ENCODE measurements at places on chromosomes 12 and 14.

- no peak for DNase-seq
These were observed 1.3 kb downstream of the CLSTN3 start for GRCh38 chr12:7131502-7131866.

GRCh38 chr14:74507840-74508239 lies 14.3 kb downstream of the ISCA2 start:
- no peak for DNase-seq

DNA sequence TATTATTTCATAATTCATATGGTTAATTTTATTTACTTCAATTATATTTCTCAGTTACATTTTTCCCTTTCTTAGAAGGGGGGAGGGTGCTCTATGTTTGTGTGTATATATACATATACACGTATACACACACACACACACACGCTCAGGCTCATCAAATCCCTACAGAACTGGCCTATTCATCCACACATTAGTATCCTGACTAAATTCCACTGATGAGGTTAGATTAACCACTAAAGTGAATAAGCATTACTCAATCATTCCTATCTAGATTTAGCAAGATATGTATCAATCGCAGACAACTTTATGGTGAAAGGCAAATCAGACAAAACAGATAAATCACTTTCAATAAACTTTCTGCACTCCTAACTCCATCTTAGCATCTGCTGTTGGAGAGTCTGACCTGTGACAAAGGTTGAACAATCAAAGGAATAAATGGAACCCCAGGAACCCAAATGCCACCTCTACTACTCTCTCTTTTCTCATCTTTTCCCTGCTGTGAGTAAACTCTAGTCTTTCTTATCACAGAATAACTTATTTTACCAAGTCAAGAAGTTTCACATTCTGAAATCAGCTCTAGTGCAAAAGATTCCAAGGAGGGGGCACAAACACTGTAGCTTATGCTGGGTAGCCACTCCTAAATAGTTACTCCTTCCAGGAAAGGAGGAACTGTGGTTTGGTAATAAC lies 67.6 kb downstream of the RALGAPA1 start:
- DNase-seq, result no peak

DNA sequence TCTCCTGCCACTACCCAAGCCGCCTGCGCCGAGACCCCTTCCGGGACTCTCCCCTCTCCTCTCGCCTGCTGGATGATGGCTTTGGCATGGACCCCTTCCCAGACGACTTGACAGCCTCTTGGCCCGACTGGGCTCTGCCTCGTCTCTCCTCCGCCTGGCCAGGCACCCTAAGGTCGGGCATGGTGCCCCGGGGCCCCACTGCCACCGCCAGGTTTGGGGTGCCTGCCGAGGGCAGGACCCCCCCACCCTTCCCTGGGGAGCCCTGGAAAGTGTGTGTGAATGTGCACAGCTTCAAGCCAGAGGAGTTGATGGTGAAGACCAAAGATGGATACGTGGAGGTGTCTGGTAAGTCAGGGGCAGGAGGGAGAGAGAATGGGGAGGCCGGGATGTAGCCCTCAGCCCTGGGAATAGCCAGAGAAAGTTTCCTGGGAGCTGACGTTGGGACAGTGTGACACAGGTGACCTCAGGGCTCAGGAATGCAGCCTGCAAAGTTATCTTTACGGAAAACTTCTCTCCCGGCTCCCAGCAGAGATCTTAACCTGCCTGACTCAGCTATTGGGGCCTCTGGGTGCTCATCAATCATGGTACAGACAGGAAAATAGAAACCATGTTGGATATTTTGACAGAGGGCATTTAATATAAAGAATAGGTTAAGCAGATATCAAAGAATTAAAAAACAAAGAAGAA lies 747 bp downstream of the HSPB8 start:
- peak; percentile 75 for DNase-seq

GRCh38 chr12:70948976-70949336 lies 28.4 kb upstream of the PTPRR start:
- no peak for DNase-seq

DNA sequence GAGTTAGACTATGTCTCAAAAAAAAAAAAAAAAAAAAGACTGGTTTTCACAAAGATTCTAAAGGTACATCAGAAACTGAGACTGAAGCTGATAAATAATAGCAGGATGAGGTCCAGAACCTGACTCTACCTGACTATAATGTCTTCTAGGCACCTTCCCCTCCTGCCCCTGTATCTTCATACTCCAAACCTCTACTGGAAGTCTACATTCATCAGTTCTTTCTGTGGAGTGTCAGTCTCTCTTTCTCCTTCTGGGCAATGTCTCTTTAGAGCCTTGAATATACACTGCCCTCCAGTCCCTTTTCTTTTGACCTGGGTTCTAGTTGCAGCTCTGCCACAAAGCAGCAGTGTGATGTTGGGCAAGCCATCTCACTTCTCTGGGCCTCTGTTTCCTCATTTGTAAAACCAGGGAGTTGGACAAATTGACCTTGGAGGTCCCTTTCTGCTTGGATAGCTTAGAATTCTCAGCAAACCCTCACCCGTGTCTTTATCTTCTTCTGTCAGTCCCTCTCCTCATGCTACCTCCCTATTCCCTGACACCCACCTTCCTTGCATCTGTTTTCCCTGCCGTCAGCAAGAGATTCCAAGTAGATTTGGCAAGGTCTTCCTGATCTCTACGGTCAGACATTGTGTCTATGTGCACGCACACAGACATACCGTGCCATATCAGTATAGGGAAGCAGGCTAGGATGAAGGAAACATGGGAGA lies 4.3 kb downstream of the NFE2 start:
- no peak for DNase-seq

- DNase-seq, result peak; percentile 98
These were observed 707.5 kb upstream of the TMEM132C start for GRCh38 chr12:127559349-127560040.

DNA sequence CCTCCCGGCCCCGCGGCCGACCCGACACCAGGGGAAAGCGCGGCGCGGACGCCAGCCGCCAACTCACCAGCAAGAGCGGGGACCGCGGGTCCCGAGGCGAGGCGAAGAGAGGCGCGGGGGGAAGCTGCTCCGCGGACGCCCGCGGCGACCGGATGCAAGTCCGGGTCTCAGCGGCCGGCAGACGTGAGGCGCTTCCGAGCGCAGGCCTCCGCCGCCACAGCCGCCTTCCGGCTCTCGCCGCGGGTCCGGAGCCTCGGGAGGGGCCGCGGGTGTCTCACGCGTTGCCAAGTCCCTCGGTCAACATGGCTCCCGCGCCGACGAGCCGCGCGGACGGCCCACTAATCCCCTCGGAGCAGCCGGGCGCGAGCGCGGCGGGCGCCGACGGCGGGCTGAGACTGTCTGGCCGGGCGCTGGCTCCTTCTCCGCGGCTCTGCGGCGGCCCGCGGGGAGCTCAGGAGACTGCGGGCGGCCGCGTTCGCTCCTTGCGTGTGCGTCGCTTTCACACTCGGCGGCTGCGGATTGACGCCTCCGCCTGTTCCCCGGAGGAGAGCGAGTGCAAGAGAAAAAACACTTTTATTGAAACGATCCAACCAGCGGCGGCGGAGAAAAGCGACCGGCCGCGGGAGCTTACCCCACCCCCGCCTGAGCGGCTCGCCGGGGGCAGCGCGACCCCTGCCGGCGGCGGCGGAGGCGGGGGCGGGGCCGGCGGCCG lies at the start of gene CDK17:
Gene CDK17 (minus strand): TSS at position 521 of the 712 bp plus-strand sequence. CDS start 65,603 bp downstream, outside the sequence.
- DNase-seq, result peak; percentile 77

GRCh38 chr14:94540031-94540794 lies 21.0 kb upstream of the SERPINA4 start:
- no peak for DNase-seq

DNA sequence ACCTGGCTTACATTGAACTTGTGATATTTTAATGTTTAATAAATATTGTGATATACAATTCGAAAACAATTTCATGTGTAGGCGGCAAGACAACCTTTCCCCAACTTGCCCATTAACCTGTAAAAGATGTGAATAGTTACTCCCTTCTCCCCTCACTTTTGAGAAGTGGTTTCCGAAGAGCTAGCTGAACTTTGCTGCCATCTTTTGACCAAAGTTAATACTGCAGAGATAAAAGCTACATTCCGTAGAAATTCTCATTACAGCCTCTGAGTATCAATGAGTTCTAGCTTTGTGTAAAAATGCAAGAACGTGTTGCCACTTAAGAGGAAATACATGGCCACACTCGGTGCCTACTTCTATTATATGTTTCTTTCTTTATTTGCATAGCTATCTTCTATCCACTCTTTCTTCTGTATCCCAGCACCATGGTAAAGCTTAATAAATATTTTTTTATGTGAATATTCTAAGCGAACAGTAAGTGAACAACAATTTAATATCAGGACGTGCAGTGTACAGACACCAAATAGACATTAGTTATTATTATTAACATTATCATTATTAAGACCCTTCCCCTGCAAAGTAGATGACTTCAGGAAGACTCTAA lies 105.1 kb upstream of the TMEM260 start:
- peak; percentile 93 for DNase-seq

GRCh38 chr12:108630481-108631207 lies 3.0 kb downstream of the SELPLG start:
- peak; percentile 98 for DNase-seq

GRCh38 chr14:75452900-75453816 lies 25.3 kb downstream of the JDP2 start:
- DNase-seq, result peak; percentile 5

DNA sequence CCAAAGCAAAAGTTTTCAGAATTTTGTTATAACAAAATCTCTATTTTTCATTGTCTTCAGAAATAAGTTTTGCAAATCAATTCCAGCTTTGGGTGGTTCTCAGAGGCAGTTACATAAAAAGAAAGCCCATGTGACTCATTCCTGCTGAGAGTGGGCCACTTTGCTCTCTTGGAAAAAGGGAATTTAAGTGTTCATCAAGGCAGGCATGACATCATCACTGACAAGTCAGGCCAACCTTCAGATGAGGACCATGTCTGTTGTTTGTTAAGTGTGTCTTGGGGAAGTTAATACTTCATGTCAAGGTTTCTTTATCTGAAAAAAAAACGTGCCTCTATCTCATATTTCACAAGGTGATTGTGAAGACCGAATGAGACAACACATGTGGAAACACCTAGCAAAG lies 519.8 kb upstream of the TMPO start:
- no peak for DNase-seq

- peak; percentile 49 for DNase-seq
These were observed 16.3 kb upstream of the YBX3 start for GRCh38 chr12:10739157-10740118.

GRCh38 chr12:43113135-43113534 lies 438.9 kb downstream of the ADAMTS20 start:
- DNase-seq, result no peak

- DNase-seq, result no peak
These were observed 433.1 kb downstream of the ADAMTS20 start for GRCh38 chr12:43118881-43119280.

- DNase-seq, result no peak
These were observed 815 bp downstream of the COQ10A start for GRCh38 chr12:56267443-56268071.

GRCh38 chr14:75188520-75189268 lies 12.3 kb upstream of the TMED10 start:
- no peak for DNase-seq

DNA sequence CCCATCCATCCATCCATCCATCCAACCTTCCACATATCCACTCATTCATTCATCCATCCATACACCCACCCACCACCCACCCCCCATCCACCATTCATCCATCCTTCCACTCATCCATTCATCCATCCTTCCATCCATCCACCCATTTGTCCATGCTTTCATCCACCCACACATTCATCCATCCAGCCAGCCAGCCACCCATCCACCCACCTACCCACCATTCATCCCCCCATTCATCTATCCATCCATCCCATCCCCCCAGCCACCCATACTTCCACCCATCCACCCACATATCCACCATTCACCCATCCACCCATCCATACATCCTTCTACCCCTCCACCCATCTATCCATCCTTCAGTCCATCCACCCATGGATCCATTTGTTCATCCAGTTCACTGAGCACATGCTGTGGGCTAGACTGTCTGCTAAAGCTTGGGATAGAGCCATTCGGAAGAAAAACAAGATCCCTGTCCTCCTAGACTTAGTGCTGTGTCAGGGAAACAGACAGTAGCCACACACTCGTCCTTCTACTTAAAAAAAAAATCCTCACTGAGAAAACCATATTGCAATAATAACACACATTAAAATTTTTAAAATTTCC lies 377.5 kb downstream of the ADGRD1 start:
- no peak for DNase-seq

GRCh38 chr14:51138404-51139103 lies 43.6 kb upstream of the TRIM9 start:
- DNase-seq, result no peak

DNA sequence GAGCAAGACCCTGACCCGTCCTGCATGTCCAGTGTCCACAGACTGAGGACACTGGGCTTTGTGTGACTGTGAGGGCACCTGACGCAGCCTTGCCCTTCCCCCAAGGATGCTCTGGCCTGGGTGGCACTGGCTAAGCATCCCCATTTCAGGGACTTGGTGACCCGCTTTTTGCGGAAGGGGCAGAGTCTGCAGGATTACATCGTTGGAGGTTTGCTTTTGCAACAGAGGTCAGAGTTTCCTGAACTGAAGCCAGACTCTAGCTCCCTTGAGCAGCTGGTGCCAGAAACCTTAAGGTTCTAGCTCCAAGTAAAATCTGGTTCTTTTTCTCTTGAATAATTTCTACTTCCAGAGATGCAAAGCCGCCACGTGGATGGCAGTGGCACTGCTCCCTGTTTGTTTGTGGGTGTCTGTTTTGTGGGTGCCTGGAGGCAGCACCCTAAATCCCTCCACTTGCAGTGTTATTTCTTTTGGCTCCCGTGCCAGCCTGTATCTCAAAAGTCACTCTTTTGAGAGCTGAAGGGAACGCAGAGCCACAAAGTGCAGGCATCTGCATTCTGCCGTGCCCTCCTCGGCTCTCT lies 184.7 kb downstream of the TSPAN9 start:
- DNase-seq, result no peak

DNA sequence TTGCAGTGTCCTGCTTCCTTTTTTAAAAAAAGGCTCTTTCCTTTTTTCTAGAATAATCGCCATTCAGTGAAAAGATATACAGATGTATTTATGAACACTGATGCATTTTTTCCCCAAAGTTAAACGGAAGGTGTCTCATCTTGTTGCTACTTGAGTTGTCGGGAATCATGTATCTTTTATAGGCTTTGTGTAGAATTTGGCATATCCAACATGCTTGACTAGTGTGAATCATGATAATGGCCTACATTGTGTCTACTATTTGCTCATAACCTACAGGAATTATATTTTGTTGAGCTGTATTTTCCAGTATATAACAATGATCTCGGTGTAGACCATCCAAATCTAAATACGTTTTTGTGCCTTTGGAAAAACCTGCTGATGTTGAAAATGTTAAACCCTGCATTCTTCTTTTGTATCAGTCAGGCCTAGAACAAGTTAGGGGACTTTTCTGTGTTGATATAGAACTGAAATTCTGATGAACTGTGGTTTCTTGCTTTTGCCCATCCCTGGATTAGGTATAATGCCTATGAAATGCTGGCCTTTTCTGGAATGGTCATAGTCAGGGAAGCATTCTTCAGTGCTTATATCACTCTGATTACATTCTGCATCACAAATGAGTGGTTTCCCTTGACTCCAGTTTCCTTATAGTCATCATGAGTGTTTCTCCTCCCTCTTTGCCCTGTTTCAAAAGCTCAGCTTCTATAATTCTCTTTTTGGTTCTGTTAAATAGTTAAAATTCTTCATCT lies 10.8 kb downstream of the BMAL2 start:
- DNase-seq, result peak; percentile 99

GRCh38 chr12:75739912-75740311 lies 228.5 kb upstream of the KRR1 start:
- DNase-seq, result no peak

GRCh38 chr12:117228239-117228638 lies 38.0 kb upstream of the FBXO21 start:
- DNase-seq, result peak; percentile 60

- DNase-seq, result no peak
These were observed 5.9 kb upstream of the ALG10 start for GRCh38 chr12:34016361-34016760.

GRCh38 chr12:2553388-2554126 lies 241.2 kb upstream of the FKBP4 start:
- no peak for DNase-seq

Data from PC-3 (cell line).